ENCODE measurements at places on chromosomes 11 and 22.

- DNase-seq: peak; percentile 87
Measured at GRCh38 chr11:117833401-117833891, 8.9 kb upstream of the FXYD2 start.

- DNase-seq: no peak
Measured at GRCh38 chr22:42863349-42863961, 6.4 kb upstream of the ARFGAP3 start.

- no peak for DNase-seq
Measured at GRCh38 chr22:38080474-38080849, 3.5 kb downstream of the SLC16A8 start.

DNA sequence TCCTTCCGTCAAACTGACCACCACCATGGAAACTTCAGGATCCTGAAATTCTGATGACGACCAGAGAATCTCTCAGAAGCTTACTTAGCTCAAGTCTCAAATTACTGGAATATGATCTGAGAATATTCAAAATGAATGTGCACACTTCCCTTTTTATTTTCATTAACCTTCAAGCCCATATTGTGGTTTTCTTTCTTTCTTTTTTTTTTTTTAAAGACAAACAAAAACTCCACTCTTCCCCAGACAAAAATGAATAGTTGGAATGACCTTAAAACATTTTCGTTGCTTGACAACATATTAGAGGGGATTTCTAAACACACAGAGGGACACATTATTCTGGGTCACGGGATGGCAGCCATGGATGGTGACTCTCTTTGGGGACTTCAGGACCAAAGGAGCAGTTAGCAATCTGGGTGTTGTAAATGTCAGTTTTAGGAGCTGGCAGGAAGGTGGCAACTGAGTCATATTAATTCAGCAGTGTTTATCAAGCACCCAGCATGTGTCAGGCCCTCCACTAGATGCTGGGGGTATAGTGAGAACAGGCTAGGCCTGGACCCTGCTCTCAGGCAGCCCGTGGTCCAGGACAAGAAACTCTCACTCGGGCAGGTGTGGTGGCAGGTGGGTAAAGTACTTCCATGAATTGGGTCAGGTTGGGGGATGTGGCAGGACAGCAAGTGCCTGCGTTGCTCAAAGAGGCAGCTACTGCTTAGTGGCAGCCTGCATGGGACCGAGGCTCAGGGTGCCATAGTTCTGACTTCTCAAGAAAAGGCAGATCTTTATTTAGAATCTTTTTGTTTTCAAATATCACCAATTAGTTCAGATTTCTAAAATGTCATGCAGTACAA, 126.1 kb downstream of the HIPK3 start:
- DNase-seq: no peak

- no peak for DNase-seq
Measured at GRCh38 chr11:78876676-78877075, 302.0 kb upstream of the NARS2 start.

GRCh38 chr11:132139181-132139580, 768.8 kb downstream of the NTM start:
- no peak for DNase-seq

DNA sequence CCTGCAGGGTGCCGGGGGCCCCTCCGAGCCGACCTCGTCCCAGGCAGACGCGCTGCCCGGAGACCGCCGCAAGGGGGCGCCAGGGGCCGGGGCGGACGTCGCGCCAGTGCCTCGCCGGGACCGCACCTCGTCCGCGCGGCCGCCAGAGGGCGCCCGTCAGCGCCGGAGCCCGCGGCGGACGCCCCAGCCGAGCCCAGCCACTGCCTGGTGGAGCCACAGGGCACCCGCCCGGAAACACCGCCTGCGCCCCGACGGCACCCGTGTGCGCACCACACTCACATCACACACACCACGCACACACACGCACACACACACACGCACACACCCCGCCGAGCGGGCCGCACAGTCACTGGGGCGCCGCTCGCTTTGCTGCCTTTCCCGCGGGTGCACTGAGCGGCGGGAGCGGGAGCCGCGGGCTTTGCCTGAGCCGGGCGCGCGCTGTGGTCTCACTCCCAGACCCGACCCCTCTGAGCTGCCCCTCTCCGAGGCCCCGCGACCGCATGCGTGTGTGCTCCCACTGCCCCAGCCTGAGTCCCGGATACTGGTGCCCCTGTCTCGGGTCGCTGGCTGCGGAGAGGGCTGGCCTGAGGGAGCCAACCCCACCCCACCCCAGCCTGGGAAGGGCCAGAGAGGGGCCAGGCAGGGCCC, 449.3 kb downstream of the OPCML start:
- DNase-seq: peak; percentile 76

DNA sequence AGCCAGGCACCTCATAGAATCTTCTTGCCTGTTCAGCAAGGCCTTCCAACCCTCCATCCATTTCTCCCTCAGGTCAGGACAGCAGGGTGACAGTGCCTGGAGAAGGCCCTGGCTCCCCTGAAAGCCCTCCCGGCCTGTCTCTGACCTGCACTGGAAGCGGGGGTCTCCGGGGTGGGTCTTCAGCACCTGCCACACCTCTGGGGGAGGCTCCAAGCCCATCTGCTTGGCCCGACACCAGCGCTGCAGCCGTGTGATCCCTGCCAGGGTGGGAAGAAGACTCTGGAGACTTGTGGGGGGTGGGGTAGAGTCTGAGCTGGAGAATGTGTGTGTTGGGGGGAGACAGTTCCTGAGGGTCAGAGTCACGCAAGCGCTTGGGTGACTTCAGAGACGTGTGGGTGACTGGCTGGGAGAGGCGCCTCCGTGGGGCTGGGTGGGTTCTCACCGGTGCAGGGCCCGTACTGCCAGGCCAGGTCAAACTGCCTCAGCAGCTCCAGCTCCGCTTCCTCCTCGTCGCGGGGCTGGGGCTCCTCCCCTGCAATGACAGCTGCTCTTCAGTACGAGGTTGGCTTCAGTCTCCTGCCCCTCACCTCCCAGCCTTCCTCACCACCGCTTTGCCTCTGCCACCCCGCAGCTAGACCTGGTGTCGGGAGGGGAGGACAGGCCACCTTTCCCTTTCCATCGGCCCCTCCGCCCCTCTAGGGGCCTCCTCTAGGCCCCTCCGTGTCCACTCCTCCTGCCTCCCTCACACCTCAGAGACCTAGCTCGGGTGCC, 615 bp downstream of the POLD4 start:
- DNase-seq: no peak

GRCh38 chr11:104476454-104476853, 312.5 kb upstream of the PDGFD start:
- DNase-seq: no peak

DNA sequence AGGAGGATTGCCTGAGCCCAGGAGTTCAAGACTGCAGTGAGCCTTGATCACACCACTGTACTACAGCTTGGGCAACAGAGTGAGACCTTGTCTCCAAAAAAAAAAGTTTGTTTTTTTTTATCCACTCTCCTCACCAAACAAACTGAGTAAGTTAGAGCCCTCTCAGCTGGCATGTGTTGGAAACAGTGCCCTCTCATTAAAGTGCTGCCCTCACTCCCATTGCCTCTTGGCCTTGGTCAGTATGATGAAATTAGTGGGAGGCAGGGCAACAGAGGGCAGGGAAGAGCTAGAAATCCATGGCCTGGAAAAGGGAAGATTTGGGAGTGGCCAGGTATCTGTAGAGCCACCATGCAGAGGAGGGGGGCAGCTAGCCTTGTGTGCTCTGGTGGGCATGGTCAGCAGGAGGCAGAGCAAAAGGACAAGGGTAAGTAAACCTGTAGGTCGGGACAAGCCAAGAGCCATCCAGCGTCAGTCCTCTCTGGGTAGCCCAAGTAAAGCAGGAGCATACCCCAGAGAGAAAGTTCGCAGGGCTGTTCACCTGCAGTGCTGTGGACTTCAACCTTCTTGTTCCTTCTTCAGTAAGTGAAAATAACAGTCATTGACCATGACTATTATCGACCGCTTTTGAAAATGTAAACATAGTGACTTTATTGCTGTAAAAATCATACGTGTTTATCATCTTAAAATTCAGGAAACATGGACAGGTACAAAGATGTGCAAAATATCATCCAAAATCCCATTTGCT, 28.2 kb downstream of the PIK3IP1 start:
- DNase-seq: no peak

DNA sequence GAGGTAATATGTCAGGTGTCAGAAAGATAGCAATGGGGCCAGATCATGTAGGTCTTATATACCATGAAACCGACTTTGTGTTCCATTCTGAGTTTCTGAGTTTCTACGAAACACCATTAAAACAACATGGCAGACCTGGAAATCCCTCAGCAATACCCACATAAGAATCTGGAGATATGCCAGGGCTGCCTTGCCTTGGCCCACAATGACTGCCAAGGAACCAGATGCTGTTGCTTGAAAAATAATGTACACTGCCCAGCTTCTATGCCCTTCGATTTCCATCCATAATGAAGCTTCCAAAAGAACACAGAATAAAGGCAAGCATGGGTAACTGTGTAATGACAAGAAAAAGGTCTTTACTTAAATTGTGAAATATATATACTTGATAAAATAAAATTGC, 277.4 kb downstream of the SOX6 start:
- no peak for DNase-seq

DNA sequence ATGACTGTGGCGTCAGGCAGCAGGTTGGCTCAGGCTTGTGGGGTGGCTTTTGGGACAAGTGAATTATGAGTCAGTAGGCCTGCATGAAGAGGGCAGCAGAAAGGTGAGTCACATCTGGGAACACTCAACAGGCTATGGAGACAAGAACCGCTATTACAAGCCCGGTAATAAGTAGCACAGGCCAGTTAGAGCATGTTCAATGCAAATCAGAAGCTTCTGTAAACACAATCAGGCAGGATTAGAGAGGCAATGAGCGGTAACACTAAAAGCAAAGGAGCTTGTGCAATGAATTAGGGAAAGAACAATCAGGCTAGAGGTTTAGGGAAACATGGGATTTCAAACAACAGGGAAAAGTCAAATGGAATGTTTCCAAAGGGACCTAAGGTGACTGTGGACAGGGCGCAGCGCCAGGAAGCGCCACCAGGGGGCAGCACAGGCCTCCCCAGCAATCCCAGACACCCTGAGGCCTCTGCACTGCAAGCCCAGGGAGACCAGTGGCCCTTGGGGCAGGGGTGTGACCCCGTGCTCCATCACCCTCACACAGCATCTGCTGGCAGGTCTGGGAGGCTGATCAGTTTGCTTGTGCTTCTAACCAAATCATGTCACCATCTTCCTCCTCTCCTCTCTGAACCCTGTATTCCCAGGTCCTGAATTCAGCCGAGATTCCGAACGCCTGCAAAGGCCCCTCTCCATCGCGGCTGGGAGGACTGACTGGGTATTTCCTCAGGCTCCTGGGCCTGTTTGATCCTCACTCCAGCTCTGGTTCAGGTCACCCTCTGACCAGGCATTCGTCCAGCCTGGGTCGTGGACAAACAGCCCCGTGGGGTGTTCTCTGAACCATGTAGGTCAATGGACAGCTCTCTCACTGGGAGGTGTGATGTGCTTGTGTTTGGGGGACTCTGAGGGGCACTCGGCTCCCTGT, 50.0 kb downstream of the C11orf58 start:
- DNase-seq: peak; percentile 37

- DNase-seq: peak; percentile 85
Measured at GRCh38 chr22:26648528-26649388, 8.6 kb upstream of the MIAT start.

GRCh38 chr11:43930868-43931716, 11.3 kb upstream of the C11orf96 start:
- DNase-seq: no peak

GRCh38 chr22:37121887-37122591, 12.5 kb upstream of the TMPRSS6 start:
- no peak for DNase-seq

GRCh38 chr11:83583757-83584366, 297.7 kb upstream of the CCDC90B start:
- no peak for DNase-seq

DNA sequence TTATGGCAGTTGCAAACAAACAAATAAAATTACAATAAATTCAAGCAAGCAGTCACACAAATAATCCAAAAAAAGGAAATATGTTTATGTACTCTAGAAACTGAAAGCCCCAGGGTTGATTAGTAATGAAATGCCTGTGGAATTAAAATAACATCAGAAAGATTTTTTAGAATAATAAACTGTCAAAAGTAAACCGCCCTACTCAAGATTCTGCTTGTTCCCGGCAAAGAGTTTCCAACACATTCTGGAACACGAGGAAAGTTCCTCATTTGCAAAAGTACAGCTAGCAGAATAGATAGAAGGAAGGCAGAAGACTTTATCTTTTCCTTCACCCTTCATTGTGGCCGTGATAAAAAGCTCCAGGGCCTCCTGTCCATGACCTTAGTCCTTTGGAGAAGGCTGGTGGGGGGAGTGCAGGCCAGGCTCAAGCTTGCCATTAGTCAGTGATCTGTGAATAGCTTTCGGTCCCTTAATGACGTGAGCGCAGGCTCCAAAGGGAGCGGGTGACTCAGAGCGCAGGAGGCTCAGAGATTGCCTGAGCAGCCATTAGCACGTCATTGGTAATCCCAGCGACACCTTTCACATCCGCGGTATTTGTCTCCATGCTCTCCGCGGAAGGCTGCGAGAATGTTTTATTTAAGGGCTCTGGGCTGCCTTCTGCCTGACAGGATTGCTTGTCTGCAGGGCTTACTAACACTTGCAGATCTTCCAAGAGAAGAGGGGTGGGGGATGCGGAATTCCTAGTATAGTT, 458.3 kb downstream of the METTL15 start:
- DNase-seq: no peak

DNA sequence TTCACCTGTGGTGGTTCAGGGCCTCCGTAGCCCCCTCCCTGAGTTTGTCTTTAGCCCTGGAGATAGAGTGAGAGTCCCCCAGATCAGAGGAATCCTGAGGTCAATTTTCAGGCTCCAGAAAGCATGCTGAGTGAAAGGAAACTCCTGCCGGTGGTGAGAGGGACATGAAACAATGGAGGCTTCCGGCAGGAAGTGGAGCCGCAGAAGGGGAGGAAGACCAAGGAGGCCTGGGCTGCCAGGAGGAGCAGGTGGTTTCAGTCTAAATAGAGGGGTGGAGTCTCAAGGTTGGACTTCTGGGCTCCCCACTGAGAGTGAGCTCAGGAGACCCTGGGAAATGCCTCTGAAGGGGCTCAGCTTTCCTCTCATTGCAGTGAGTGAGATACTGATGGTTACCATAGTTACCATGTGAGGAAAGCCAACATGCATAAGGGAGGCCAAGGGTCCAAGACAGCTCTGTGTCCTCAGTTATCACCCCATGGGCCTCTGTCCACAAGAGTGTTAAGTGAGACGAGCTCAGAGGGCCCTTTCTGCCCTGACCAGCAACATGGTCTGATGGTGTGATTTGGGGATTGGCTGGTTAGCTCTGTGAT, 10.7 kb downstream of the SLCO2B1 start:
- DNase-seq: no peak

DNA sequence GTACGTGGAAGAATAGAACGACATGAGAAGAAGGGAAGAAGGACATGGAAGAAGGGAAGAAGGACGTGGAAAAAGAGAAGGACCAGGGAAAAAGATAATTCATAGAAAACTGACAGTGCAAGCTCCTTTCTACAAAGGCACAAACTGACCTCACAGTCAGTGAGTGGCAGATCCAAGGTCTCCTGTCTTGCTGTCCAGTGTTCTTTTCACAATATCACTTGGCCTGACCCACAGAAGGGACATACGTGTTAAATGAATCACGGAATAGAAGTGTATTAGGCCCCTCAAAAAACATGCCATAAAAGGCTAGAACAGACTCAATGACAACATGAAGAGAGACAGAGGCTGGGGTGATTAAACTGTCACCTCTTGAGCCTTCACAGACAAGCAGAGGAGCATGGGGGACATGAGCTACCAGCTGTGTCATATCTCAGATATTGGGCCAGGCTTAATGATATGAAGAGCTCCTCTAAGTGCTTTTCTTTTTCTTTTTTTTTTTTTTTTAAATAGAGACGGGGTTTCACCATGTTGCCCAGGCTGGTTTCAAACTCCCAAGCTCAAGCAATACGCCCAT, 4.6 kb downstream of the ASCC2 start:
- no peak for DNase-seq
